ENCODE measurements at places on chromosomes 4 and X. TPM values are rescaled to one million over a fixed set of nuclear protein-coding genes. Genes with fewer than 3 reads are reported as not detected.

DNA sequence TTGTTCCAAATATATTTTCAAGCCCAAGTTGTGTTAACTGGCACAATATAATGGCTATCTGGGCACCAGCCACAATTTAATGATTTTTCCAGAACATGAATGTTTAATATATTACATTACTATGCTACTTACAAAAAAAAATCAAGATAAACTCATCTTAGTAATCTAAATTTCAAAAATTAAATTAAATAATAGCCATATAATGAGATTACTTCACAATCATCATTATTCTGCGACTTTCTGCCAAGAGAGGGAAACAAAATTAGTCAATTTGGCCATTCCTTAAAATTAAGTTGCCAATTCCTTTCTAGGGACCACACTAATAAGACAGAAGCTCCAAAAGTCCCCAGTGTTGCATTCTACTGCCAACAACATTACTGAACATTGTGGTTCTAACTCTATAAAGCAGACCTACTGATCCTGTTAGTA is 7.5 kb downstream of the NEK1 start:
- no peak for DNase-seq

DNA sequence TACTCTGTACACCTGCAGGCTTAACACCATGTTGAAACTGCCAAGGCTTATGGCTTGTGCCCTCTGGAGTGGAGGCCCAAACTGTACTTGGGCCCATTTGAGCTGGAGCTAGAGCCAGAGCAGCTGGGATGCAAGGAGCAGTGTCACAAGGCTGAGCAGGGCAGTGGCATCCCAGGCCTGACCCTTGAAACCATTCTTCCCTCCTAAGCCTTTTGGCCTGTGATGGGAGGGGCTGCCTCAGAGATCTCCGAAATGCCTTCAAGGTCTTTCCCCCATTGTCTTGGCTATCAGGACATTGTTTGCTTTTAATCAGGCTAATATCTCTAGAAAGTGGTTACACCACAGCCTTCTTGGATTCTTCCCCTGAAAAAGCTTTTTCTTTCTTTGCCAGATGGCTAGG is 10.9 kb upstream of the PNMA5 start:
- DNase-seq, result no peak

DNA sequence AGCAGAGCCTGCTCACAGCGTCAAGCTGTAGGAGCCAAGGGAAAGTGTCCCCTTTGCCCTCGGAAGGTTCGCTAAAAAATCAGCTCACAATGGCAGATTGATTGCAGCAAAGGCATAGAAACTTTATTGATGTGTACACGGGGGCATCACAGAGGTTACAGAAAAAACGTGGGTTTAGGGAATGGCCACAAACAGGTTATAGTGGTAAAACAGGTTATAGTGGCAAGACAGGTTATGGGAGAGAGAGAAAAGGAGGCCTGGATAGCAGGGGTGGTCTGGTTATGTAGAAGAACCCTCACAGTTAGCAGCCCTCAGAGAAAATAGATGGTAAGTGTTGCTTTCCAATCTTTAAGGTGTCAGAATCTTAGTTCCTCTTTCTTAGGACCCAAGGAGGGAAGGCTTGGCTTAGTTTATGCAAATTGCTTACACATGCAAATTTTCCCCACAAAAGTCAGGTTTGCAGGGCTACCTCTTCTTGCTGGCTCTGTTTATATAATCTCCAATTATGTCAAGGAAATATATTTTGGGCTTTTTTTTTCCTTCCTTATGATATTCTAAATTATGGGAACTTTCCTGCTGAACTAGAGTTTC is 113.7 kb downstream of the BMP15 start:
- DNase-seq, result no peak

- no peak for DNase-seq
These were observed 216.5 kb upstream of the AADAT start for GRCh38 chr4:170306208-170306607.

DNA sequence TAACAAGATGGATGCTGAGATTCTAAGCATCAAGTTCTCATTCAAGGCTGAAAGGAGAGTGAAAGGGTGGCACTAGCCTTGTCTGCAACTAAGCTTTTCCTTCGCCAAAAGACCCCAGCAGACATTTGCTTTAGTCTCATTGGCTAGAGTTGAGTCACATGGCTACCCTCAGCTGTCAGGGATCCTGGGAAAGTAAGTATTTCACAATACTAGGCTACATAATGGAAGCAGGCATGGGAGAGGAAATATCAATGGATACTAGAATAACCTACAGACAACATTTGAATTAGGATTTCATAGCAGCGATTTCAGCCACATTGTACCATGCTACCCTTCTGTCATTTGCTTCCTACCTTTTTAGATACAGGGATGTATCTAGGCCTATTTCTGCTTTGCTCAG is 29.1 kb downstream of the MAOA start:
- no peak for DNase-seq

Gene NHSL2
- 0.41 TPM for total RNA-seq

Data from activated T-helper 2 cell treated with anti-CD3 and anti-CD28 coated beads, Interferon-gamma antibody, Interleukin-2, Interleukin-4, amounts not matched to agents 10 μg/mL and 5 μg/mL and 100 μg/mL, durations not matched to agents 14 hours and 24 hours and 36 hours (primary cell).